Muscle of leg (tissue), 16 donors: ENCODE measurements at places on chromosomes 5 and 9. TPM values are rescaled to one million over a fixed set of nuclear protein-coding genes. Genes with fewer than 3 reads are reported as not detected.

DNA sequence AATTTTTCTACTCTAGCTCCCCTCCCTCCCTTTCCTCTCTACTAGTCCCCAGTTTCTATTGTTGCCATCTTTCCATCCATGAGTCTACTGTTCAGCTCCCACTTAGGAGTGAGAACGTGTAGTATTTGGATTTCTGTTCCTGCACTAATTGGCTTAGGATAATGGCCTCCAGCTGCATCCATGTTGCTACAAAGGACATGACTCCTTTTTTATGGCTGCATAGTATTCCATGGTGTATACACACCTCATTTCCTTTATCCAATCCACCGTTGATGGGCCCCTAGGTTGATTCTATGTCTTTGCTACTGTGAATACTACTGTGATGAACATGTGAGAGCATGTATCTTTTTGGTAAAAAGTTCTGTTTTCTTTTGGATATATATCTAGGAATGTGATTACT lies 138.9 kb upstream of the MSX2 start:
- DNase-seq, result no peak

GRCh38 chr5:69492391-69492922 lies at the start of gene OCLN:
Gene OCLN (plus strand): TSS chr5:69492790. CDS start chr5:69504245, 11,455 bp downstream.
- DNase-seq, result peak; percentile 21

The GALNT12 gene
- polyA plus RNA-seq, result 3.6 TPM

- DNase-seq, result peak; percentile 74
Observed at GRCh38 chr5:172411484-172412072, 42.7 kb downstream of the SH3PXD2B start.

The FRMPD1 gene
- 10.7 TPM for polyA plus RNA-seq

The PCDHA9 gene
- not detected for polyA plus RNA-seq

The SLC22A5 gene
- polyA plus RNA-seq, result 8.9 TPM

DNA sequence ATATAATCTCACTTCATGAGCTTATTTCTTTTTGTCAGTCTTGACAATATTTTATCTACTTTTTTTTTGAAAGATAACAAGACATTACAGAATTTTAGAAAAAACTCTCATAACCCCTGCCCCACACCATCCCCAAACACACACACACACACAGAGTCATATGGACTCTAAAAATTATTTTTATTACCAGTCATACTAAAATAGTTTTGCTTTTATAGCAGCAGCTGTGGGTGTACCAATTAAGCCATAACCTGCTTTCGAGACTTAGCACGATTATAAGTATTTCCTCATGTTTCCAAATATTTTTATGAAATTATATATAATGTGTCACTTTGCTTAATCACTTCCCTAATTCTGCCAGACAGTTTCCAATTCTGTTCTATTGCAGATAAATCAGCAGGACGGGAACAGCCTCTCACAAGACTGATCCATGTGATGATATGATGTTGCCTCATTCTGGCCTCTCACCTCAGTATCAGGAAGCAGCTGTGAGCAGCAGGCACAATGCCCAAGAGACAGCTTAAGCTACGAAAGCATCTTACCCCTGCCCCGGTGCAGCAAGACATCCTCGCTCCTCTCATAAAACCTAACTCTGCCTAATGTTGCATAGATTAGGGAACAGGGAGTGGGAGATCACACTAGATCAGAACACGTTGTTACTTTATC lies 7.0 kb downstream of the PDCL start:
- peak; percentile 20 for DNase-seq

- no peak for DNase-seq
Observed at GRCh38 chr9:97751531-97751930, 54.4 kb upstream of the XPA start.

The LNPEP gene
- polyA plus RNA-seq, result 17.4 TPM
